K562 (cell line): ENCODE measurements at places on chromosomes 4 and X. TPM values are rescaled to one million over a fixed set of nuclear protein-coding genes. Genes with fewer than 3 reads are reported as not detected.

Gene DCLK2
- total RNA-seq, result 0.07 TPM in 1 of 2 replicates, not detected in the other

Gene UGT2B15
- total RNA-seq, result 0.16 TPM in 1 of 2 replicates, not detected in the other

Gene BEND2
- 0.09 TPM in 1 of 2 replicates, not detected in the other for total RNA-seq

Gene TLR10
- total RNA-seq, result not detected in 2 replicates

Gene EGF
- 1.2 and 1.5 TPM in 2 replicates for total RNA-seq

Gene CYTL1
- total RNA-seq, result not detected in 2 replicates

Gene IL13RA1
- total RNA-seq, result 10.7 and 12.2 TPM in 2 replicates

Gene NPFFR2
- 0.27 and 0.38 TPM in 2 replicates for total RNA-seq

Gene IL2RG
- 18.0 and 19.7 TPM in 2 replicates for total RNA-seq

Gene PPP1R2C
- not detected in 2 replicates for total RNA-seq

Gene PHKA2
- 24.7 and 27.9 TPM in 2 replicates for total RNA-seq

Gene CT45A10
- total RNA-seq, result 107 and 108 TPM in 2 replicates

Gene GYPB
- 38.2 and 41.8 TPM in 2 replicates for total RNA-seq

Gene TCEAL2
- total RNA-seq, result not detected in 2 replicates

Gene PFKFB1
- 0.24 TPM in 1 of 2 replicates, not detected in the other for total RNA-seq

Gene WDR13
- total RNA-seq, result 64.7 and 70.5 TPM in 2 replicates

Gene PDE5A
- 0.29 and 0.49 TPM in 2 replicates for total RNA-seq

Gene SHOX
- not detected in 2 replicates for total RNA-seq

Gene CRLF2
- not detected in 2 replicates for total RNA-seq

Gene ASIC5
- total RNA-seq, result not detected in 2 replicates

Gene RTL9
- total RNA-seq, result 0.16 and 0.31 TPM in 2 replicates
